ENCODE measurements at places on chromosomes 6 and 20. TPM values are rescaled to one million over a fixed set of nuclear protein-coding genes. Genes with fewer than 3 reads are reported as not detected.
A peak's percentile ranks its signal among the peaks of the same experiment; 100 is the strongest.

GRCh38 chr6:19632230-19632629 is 204.9 kb upstream of the ID4 start:
- H3K4me3 ChIP-seq, result no peak overlapping the region
- no peak for DNase-seq

GRCh38 chr20:63032861-63033793 is 26.4 kb upstream of the BHLHE23 start:
- no peaks in the 10 kb centered on the region for H3K36me3 ChIP-seq
- H3K4me1 ChIP-seq, result no peaks in the 10 kb centered on the region
- H3K27me3 ChIP-seq, result peaks cover 51% of the 10 kb centered on the region
- DNase-seq, result no peak

DNA sequence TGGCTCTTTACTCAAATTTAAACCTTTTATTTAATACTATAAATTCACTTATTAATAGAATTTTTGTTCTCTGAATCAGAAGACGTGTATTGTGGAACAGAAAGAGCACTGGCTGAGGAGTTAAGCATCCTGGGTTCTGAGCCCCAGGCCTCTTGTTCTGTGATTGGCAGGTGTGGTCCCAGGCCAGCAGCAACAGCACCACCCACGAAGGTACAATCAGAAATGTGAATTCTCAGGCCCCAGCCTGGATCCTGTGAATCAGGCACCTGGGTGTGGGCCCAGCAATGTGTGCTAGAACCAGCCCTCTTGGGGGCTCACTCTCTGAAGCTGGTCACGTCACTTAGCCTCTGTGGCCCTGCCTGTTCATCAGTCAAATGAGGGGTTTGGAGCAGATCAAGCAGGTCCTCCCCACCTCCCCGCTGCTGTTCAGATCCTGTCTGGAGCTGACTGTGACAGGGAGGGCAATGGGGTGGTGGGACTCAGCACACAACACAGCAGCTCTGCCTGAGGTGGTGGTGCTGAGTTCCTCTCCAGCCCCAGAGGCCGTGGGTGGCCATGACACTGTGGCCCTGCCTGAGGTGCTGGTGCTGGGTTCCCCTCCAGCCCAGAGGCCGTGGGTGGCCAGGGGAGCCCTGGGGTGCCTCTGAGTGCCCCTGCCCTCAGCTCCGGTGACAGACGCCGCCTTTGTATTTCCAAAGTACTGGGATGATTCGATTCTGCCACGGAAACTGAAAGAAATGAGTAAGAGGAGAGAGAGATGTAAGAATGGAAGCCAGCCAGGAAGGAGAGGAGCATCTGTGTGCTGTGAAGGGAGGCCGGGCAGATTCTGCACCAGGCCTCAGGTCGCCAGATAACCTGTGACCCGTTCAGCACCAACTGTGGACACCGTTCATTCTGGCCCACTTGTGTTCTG is 41.6 kb upstream of the FRMD1 start:
- H3K36me3 ChIP-seq, result no peaks in the 10 kb centered on the region
- H3K4me3 ChIP-seq, result no peak overlapping the region
- no peaks in the 10 kb centered on the region for H3K4me1 ChIP-seq
- H3K27me3 ChIP-seq, result no peaks in the 10 kb centered on the region

- H3K4me1 ChIP-seq, result peaks cover 27% of the 10 kb centered on the region
- no peak overlapping the region for H3K27ac ChIP-seq
- H3K36me3 ChIP-seq, result no peaks in the 10 kb centered on the region
- no peak for DNase-seq
- H3K27me3 ChIP-seq, result no peaks in the 10 kb centered on the region
Observed at GRCh38 chr20:5122873-5123260, 3.1 kb upstream of the PCNA start.

GRCh38 chr6:151763938-151764680 is 43.4 kb upstream of the ESR1 start:
- H3K27me3 ChIP-seq, result no peaks in the 10 kb centered on the region
- H3K36me3 ChIP-seq, result no peaks in the 10 kb centered on the region
- peak; percentile 80 for DNase-seq
- H3K4me1 ChIP-seq, result no peaks in the 10 kb centered on the region

DNA sequence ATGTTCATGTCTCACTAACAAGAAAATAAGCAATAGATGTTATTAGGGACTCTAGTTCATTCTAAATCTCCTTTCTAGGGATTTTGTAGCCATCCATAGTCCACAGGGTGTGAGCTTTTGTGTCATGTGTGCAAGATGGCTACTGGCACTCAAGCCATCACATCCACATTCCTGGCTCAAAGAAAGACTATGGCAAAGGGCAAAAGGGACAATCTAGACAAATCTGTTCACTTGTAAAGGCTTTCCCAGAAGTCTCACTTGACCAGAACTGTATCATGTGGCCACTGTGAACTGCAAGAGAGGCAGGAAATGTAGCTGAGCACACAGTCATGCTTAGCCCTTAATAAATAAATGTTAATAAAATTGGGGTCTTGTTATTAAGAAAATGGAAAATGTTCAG is 212.6 kb upstream of the EXOC2 start:
- no peaks in the 10 kb centered on the region for H3K27me3 ChIP-seq
- no peaks in the 10 kb centered on the region for H3K36me3 ChIP-seq
- no peak for DNase-seq
- H3K27ac ChIP-seq, result no peak overlapping the region

DNA sequence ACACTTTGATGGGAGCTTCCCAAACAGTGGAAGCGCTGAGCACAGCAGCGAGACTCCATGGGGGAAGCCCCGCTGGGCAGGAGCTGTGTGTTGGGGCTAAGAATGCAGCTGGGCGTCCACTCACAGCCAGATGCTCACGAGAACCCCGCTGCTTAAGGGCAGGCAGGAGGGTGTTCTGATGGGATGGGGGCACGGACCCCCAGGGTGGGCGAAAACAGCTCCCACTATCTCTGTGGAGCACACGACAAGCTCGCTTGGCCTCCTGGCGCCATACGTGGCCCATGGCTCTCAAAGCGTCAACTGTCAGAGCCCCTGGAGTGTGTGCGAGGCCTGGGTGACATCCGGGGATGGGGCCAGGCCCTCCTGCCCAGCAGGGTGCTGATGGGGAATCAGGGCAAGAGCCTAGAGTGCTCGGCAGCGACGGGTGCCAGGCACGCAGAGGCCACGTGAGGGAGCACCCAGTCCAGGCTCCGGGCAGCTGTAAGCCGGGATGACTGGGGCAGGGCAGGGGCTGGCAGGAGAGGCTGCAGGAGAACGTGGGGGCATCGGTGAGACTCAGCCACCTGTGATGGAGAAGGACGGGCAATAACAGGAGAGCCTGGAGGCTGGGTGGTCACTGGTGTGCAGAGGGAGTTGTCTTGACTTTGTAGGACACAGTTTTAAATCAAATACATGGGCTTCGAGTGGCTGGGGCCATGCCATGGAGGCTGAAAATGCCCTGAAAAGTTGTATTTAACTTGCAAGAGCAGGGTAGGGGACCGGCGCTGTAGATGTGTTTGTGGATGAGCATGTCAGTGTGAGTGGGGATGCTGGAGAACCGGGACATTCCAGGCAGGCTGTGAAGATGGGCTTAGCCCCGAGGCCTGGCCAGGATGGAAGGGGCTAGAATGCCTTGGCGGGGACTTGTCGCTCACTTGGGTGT is 27.3 kb downstream of the PYGB start:
- no peaks in the 10 kb centered on the region for H3K4me1 ChIP-seq
- DNase-seq, result peak; percentile 2
- H3K4me3 ChIP-seq, result no peak overlapping the region
- peaks cover 71% of the 10 kb centered on the region for H3K36me3 ChIP-seq
- no peaks in the 10 kb centered on the region for H3K27me3 ChIP-seq
- H3K27ac ChIP-seq, result no peak overlapping the region

DNA sequence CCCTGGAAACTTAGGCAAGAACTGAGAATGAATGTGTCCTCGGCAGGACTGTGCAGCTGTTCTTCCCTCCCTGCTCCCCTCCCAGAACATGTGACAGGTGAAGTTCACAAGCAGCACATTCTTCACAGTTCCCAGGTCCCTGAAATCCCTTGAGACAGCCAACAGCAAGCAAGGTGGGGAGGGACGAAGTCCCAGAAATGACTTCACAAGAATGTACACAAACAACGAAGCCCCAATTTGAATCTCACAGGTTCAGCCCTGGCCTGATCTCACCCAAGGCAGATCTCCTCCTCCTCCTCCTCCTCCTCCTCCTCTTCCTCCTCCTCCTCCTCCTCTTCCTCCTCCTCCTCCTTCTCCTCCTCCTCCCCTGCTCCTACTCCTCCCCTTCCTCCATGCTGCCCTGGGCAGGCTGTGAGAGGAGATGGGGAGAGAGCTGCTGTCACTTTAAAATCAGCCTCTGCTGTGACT is 32.4 kb downstream of the WRNIP1 start:
- H3K4me1 ChIP-seq, result no peaks in the 10 kb centered on the region
- no peaks in the 10 kb centered on the region for H3K36me3 ChIP-seq
- H3K27me3 ChIP-seq, result no peaks in the 10 kb centered on the region
- no peak overlapping the region for H3K27ac ChIP-seq
- no peak overlapping the region for H3K4me3 ChIP-seq

GRCh38 chr6:11460837-11461661 is 76.5 kb upstream of the TMEM170B start:
- no peaks in the 10 kb centered on the region for H3K27me3 ChIP-seq
- H3K36me3 ChIP-seq, result no peaks in the 10 kb centered on the region
- H3K4me1 ChIP-seq, result no peaks in the 10 kb centered on the region
- H3K4me3 ChIP-seq, result no peak overlapping the region

GRCh38 chr6:5072440-5072839 is 12.7 kb upstream of the PPP1R3G start:
- no peaks in the 10 kb centered on the region for H3K27me3 ChIP-seq
- no peak overlapping the region for H3K4me3 ChIP-seq

The AIF1 gene
- total RNA-seq, result 64.7 TPM

The FAM229B gene
- total RNA-seq, result 31.8 TPM

The BCKDHB gene
- total RNA-seq, result 33.9 TPM

The CTCFL gene
- not detected for total RNA-seq

Measured in adrenal gland (tissue), 19 donors.